ENCODE measurements at places on chromosomes 4 and X.

DNA sequence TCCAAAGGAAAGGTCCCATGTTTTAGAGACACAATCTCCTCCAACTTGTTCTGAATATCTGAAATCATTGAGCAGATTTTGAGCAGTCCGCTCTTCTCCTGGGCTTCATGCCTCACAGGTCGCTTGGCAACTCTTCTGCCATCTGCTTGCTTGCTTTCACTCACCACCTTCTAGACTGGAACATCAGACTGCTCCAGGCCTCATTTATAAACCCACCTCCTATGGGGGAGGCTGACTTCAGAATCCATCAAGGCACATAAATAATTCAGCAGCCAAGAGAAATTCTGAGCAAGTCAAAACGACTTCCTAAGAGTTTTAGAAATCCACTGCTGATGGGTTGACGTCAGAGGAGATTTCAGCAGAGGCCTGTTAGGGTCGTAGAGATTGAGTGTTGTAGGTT lies 64.1 kb downstream of the FAM184B start:
- DNase-seq, result no peak

DNA sequence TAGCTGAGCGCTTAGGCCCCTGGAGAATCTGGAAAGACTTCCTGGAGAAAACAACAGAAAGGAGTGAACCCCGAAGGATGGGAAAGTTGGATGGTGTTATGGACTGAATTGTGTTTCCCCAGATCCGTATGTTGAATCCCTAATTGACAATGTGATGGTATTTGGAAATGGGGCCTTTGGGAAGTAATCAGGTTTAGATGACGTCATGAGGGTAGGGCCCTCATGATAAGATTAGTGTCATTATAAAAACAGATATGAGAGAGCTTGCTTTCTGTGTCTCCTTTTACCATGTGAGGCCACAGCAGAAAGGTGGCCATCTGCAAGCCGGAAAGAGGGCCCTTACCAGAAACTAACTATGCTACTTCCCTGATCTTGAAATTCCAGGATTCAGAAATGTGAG lies 159.5 kb downstream of the QDPR start:
- DNase-seq, result no peak

DNA sequence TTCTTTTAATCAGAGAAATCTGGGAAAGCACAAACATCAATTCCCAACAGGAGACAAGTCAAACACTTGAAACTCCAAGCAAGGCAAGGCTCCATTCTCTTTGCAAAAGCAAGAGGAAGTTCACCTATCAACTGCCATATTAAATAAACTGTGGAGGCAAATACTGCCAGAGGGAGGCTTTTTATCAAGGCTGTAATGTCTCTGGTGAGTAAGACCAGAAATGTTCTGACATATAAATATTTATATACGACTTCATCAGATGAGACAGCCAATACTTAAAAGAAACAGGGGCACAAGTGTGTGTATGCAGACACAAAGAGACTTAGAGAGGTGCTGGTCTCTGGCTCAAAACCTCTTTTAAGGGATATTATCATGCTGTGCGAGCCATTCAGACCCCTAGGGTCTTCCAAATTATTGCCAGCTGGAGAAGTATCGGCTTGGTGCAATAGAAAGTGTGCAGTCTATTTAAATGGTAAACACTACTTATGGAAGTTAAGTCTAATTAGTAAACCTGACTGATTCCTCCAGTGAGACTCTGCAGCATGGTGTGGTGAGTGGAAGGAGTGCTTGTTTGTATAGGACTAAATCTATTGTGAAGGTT lies 24.4 kb downstream of the DCX start:
- no peak for DNase-seq

- DNase-seq, result no peak
Observed at GRCh38 chr4:6338951-6339817, 69.5 kb downstream of the WFS1 start.

GRCh38 chr4:84782517-84782916 lies 184.0 kb downstream of the WDFY3 start:
- DNase-seq, result no peak

DNA sequence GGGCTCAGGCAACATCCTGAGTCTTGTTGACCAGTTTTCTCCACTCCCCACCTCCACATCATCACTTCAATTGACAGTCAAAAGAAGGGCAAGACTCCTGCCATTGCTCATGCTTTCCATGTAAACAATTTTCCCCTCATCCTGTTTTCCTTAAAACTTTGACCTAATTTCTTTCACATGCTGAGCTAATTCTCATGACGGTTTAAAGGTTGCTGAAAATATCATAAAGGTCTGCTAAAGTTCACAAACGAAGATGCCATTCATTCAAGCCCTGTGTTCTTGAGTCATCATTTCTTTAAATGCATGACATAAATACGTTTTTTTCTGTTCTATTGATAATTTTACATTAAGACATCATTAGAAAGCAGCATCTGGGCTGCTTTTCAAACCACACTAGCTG lies 353.9 kb downstream of the NKX6-1 start:
- no peak for DNase-seq
